IMR-90 (cell line): ENCODE measurements at places on chromosomes 12 and 14. TPM values are rescaled to one million over a fixed set of nuclear protein-coding genes. Genes with fewer than 3 reads are reported as not detected.

GRCh38 chr12:48961801-48962200, 4.5 kb upstream of the ARF3 start:
- H3K27me3 ChIP-seq = peaks cover 29% of the 10 kb centered on the region
- 0 out of 2 replicates have a peak, but pooled peaks cover 1% of the 10 kb centered on the region for H3K4me1 ChIP-seq
- no peaks in the 10 kb centered on the region for H3K36me3 ChIP-seq
- H3K4me3 ChIP-seq = no peak overlapping the region
- DNase-seq = no peak
- no peak overlapping the region for H3K27ac ChIP-seq

DNA sequence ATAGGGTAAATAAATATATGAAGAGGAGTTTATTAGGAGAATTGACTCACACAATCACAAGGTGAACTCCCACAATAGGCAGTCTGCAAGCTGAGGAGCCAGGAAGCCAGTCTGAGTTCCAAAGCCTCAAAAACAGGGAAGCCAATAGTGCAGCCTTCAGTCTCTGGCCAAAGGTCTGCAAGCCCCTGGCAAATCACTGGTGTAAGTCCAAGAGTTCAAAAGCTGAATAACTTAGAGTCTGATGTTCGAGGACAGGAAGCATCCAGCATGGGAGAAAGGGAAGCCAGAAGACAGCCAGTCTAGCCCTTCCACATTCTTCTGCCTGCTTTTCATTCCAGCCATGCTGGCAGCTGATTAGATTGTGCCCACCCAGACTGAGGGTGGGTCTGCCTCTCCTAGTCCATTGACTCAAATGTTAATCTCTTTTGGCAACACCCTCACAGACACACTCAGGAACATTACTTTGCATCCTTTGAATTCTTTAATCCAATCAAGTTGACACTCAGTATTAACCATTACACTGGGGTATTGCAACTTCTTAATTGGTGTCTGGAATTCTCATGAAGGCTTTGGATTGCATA, 736.5 kb upstream of the LMO3 start:
- no peaks in the 10 kb centered on the region for H3K4me1 ChIP-seq
- no peak overlapping the region for H3K27ac ChIP-seq
- H3K36me3 ChIP-seq = no peaks in the 10 kb centered on the region

DNA sequence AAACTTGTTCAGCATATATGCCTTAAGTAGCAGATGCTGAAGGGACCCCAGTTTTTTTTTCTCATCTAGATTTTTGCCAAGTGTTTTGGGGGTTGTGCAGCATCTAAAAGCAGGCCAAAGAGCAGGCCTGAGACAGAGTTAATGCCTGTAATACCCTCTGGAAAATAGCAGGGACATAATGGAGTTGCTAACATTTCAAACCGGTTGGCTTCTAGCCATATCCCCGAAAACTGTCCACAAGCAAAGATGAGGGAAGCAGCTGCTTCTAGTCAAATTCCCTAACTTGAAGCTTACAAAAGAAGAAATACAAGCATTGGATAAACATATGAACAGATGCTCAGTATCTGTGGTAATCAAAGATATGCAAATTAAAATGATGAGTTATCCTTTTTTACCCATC, 52.1 kb upstream of the AEBP2 start:
- peaks cover 4% of the 10 kb centered on the region for H3K4me1 ChIP-seq
- H3K36me3 ChIP-seq = no peaks in the 10 kb centered on the region

DNA sequence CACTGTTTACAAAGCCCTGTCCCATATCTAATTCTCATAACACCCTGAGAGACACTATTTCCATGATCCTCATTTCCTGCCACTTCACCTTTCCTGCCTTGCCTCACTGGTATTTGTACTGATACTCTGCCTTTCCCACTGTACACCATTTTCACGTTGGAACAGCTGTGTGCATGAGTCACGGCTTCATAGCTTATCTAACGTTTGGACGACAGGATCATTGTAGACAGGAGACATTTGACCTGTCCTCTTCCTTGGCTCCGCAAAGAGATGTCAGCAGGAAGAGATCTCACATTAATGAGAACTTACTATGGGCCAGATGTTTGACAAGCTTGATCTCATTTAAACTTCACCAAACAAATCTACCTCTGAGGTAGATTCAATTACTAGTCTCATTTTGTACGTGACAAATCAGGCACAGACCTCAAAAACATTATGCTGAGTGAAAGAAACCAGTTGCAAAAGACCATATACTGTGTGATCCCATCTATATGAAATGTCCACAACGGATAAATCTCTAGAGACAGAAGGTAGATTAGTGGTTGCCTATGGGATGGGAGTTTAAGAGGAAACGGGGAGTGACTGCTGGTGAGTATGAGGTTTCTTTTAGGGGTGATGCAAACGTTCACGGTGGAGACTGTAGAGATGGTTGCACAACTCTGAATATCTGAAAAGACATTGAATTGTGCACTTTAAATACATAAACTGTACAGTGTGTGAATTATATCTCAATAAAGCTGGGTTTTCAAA, 71.2 kb downstream of the KCNK13 start:
- H3K4me3 ChIP-seq = no peak overlapping the region
- peaks cover 11% of the 10 kb centered on the region for H3K27me3 ChIP-seq
- no peak overlapping the region for H3K27ac ChIP-seq
- no peaks in the 10 kb centered on the region for H3K4me1 ChIP-seq
- peak; percentile 26 for DNase-seq

DNA sequence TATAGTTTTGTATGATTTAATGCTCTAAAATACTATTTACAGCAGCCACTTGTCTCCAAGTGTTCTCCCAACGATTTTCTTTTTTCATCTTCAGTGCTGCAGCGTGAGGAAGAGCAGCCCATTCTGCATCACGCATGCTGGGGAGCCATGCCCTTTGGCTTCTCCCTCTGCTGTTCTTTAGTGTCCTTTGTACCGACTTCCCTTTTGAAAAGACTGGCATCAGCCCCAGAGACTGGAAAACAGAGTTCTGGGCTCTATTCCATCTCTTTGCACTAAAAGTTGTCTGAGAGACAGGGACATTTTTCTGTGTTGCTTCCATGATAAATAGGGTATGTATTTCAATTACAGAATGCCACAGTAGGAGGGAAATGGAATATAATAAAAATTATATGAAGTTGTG, 105.1 kb downstream of the RERG start:
- no peak for DNase-seq
- no peaks in the 10 kb centered on the region for H3K4me1 ChIP-seq
- no peaks in the 10 kb centered on the region for H3K27me3 ChIP-seq

DNA sequence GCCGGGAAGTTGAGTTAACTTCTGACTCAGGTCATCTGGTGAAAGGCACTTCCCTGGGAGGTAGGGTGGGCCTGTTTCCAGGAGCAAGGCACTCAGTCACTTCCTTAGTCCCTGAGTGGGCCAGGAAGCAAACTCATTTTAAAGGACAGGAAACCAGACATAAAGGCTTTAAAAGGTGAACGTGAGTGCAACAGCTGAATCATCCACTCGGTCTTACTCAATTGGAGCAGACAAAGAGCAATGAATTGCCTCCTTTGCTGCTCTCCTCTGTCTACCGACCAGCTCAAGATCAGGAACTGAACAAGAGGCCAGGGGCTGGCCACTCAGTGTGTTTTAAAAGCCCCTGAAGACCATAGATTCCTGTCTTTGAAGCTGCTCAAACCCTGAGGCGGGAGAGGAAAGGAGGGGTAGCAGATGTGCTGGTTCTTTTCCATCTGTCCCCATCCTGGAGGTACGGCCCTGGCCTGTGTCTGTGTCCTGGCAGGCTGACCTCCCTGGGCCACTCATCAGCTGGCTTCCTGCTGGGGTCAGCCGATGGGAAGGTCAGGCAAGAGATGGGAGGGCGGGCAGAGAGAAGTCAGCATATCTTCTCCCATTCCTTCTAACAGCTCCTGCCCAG, 148.9 kb downstream of the PPM1H start:
- H3K36me3 ChIP-seq = no peaks in the 10 kb centered on the region
- DNase-seq = peak; percentile 93
- H3K27me3 ChIP-seq = no peaks in the 10 kb centered on the region
- H3K27ac ChIP-seq = peak overlapping the region; percentile 55; the same call in 1 of the 2 replicates
- H3K4me1 ChIP-seq = peaks cover 7% of the 10 kb centered on the region
- no peak overlapping the region for H3K4me3 ChIP-seq

DNA sequence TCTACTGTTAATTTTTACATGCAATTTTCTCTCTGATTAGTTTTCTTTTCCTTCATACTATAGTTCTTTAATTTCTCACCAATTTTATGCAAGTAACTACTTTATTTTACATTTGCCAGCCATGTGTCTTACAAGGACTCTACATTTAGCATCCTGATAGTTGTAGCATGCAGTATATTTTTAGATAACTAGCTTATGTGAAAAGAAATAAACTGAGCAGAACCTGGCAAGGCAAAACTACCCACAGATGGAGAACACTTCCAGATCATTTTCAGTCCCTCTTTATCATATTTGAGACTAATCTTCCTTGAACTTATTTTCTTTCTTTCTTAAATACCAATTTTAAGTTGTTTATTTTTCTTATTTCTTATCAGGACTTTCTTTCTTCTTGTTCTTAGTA, 943.6 kb downstream of the LRFN5 start:
- H3K4me1 ChIP-seq = no peaks in the 10 kb centered on the region
- DNase-seq = no peak
- no peaks in the 10 kb centered on the region for H3K36me3 ChIP-seq
- H3K27ac ChIP-seq = no peak overlapping the region
- H3K4me3 ChIP-seq = no peak overlapping the region

- peak; percentile 100 for DNase-seq
- no peak overlapping the region for H3K4me3 ChIP-seq
- H3K4me1 ChIP-seq = peaks cover 9% of the 10 kb centered on the region
- peaks cover 20% of the 10 kb centered on the region for H3K27me3 ChIP-seq
Measured at GRCh38 chr14:91149462-91149861, 35.6 kb downstream of the DGLUCY start.

- no peak overlapping the region for H3K27ac ChIP-seq
- H3K4me3 ChIP-seq = no peak overlapping the region
- H3K27me3 ChIP-seq = peaks cover 6% of the 10 kb centered on the region
- DNase-seq = no peak
- no peaks in the 10 kb centered on the region for H3K36me3 ChIP-seq
- H3K4me1 ChIP-seq = no peaks in the 10 kb centered on the region
Measured at GRCh38 chr12:3644104-3644503, 108.8 kb downstream of the CRACR2A start.

DNA sequence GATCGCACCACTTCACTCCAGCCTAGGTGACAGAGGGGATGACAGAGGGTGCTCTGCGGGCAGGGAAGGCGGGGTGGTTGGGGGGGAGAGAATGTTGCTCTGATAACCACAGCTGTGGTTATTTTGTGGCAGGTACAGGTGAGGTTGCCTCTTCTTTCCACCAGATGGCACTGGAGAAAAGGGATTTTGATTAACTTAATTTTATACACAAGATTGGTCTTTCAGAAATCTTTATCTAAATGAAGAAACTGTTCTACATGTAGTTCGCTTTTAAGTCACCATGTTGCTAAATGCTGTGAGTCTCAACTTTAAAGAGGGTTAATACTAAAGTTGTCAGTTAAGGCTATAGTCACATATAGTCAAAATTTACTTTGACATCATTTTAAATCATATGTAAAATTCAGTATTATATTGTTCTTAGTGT, 25.7 kb downstream of the FGF23 start:
- H3K4me1 ChIP-seq = no peaks in the 10 kb centered on the region
- no peak for DNase-seq
- no peak overlapping the region for H3K4me3 ChIP-seq

- DNase-seq = no peak
- no peak overlapping the region for H3K4me3 ChIP-seq
- H3K27me3 ChIP-seq = peaks cover 5% of the 10 kb centered on the region
- no peaks in the 10 kb centered on the region for H3K36me3 ChIP-seq
- H3K4me1 ChIP-seq = no peaks in the 10 kb centered on the region
Measured at GRCh38 chr14:23610090-23610814, 25.9 kb upstream of the DHRS2 start.

GRCh38 chr14:89519040-89519439, 102.0 kb upstream of the FOXN3 start:
- H3K27ac ChIP-seq = peak overlapping the region; percentile 17; the same call in 1 of the 2 replicates
- H3K36me3 ChIP-seq = peaks cover 4% of the 10 kb centered on the region; the same call in 1 of the 2 replicates
- no peaks in the 10 kb centered on the region for H3K27me3 ChIP-seq
- no peak overlapping the region for H3K4me3 ChIP-seq

DNA sequence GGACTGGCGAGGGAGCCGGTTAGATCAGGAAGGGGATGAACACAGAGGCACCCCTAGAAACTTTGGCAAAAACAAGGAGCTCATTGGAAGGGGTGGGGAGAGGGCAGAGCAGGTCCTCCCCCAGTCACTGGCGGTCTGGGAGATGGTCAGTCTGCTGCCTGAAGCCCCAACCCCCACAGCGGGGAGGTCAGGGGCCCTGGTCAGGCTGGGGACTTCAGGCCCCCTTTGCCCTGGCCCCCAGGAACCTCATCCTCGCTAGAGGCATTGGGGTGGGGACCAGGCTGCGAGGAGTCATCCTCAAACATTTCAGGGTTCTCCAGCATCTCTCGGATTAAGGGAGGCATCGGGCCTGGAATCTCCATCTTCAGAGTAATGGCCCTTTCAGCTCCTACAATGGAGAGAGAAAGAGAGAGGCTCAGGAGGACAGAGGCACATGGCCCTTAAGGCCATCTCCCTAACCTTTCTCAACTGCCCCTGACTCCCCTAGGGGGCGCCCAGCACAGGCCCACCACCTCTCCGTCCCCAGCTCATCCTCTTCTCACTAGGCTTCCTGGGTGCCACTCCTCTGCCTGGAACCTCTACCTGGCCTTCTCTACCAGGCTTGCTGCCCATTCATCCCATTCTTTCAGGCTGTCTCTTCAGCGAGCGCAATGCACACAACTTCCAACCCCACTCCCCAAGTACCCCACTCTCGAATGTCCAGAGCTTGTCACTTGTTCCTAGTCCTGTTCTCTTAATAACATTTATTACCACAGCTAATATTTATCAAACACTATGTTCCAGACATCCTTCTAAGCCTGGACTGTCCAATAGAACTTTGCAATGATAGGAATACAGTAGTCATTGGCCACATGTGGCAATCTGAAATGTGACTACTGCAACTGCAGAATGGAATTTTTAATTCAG, 4.7 kb upstream of the ITGB7 start:
- H3K4me1 ChIP-seq = peaks cover 7% of the 10 kb centered on the region
- H3K36me3 ChIP-seq = peaks cover 47% of the 10 kb centered on the region
- H3K27me3 ChIP-seq = no peaks in the 10 kb centered on the region
- H3K27ac ChIP-seq = no peak overlapping the region
- H3K4me3 ChIP-seq = no peak overlapping the region

The SLC15A4 gene
- total RNA-seq = 21.4 and 21.9 TPM in 2 replicates

The RPS6KL1 gene
- 0.72 and 1.1 TPM in 2 replicates for total RNA-seq

The NAA30 gene
- total RNA-seq = 24.4 and 25.3 TPM in 2 replicates

The LTBP2 gene
- total RNA-seq = 23.8 and 26.7 TPM in 2 replicates

The BATF gene
- not detected in 2 replicates for total RNA-seq

The FGF6 gene
- not detected in 2 replicates for total RNA-seq

The PKP2 gene
- total RNA-seq = 0.18 and 0.28 TPM in 2 replicates

The NDUFA12 gene
- total RNA-seq = 116 and 166 TPM in 2 replicates

The COL2A1 gene
- total RNA-seq = not detected in 2 replicates
